Stimulated activated CD4-positive, alpha-beta T cell treated with anti-CD3 and anti-CD28 coated beads, Interleukin-1b, Interleukin-23, amount 100 ng/mL, for 1 hour (primary cell): ENCODE measurements at places on chromosomes 12 and 14.

DNA sequence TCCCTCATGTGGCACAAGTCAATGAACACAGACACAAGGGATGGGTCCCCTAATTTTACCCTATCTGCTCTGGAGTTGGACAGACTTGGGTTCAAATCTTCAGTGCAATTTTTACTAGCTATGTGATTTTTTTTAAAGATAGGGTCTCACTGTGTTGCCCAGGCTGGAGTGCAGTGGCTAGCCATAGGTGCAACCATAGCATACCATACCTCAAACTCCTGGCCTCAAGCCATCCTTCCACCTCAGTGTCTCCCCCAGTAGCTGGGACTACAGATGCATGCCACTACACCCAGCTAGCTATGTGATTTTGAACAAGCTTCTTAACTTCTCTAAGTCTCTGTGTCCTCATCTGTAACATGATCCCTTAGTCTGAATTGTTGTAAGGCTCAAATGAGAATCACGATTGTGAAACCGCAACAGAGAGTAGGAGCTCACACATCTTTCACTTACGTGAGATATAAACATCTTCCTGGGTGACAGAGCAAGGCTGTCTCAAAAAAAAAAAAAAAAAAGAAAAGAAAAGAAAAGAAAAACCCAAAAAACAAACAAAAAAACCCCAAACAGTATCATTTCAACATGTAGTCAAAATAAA, 4.7 kb downstream of the CALCOCO1 start:
- DNase-seq: no peak

DNA sequence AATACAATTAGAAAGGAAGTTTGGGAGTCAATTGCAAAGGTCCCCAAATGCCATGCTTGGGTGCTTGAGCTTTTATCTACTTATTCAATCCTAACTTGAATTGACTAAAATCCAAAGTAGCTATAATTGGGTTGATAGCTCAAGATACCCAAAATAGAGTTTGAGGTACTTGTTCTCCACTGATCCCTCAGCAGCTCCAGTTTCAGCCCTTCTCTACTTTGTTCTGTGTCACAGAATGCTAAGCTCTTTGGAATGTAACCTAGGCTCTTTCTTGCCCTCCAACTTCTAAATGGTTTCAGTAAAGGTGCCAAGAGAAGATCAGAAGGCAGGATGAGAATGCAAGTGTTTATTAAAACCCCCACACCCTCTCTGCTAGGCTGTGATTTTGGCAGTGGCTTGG, 251.4 kb upstream of the CLEC14A start:
- no peak for DNase-seq

- no peak for DNase-seq
Measured at GRCh38 chr14:102450206-102451063, 59.1 kb downstream of the ANKRD9 start.

DNA sequence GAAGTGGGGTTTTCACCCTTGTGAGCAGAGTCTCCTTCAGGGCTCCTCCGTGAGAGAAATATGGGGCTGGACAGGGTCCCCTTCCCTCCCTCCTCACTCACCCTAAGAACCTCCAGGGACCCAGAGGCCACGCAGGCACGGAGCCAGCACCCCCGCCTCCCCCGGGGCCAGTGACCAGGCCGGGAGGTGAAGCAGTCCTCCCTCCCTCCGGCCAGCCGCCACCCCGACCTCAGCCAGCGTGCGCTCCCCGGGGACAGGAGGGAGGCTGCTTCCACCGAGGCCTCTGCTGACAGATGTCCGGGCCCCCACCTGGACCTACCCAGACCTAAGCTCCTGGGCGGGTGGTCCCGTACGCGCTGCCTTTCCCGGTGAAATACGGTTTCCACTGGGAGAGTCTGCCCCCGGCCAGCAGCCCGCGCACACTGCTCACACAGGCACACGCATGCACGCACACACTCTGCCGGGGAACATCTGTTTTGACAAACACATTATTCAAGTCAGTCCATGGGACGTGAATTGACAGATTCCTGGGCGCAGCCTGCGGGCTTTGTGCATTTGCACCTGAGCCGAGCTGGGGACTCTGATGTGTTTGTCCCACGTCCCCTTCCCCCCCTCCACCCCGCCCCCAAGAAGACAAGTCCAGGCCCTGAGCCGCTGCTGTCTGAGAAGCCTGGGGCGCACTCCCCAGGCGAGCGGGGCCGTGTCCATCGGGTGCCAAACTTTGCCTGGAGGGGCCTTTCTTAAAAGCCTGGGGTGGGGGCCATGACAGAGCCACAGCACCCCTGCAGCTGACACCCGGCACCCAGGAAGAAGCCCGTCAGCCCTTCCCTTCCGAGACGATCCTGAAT, 725 bp downstream of the RIMBP2 start:
- DNase-seq: no peak

DNA sequence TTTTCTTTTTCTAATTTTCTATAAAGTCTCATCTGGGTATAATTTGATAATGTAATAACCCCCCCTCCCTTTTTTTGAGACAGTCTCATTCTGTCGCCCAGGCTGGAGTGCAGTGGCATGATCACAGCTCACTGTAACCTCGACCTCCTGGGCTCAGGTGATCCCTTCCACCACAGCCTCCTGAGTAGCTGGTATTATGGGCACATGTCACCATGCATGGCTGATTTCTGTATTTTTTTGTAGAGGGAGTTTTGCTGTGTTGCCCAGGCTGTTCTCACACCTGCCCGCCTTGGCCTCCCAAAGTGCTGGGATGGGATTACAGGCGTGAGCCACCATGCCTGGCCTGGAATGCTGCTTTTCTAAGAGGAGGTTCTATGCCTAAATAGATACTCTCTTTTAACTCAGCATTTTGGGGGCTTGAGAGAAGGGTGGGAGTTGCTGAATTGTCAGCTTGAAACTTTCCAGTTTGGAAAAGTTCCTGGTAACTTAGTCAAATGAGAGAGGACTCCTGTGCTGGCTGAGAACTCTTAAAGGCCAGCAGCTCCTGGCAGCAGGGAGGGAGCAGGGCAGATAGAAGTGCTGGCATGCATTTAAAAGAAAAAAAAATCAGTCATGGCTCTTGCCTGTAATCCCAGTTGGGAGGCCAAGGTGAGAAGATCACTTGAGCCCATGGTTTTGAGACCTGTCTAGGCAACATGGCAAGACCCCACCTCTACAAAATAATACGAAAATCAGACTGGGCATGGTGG, 13.0 kb downstream of the NUDT4 start:
- no peak for DNase-seq

- no peak for DNase-seq
Measured at GRCh38 chr14:68127166-68127565, 307.6 kb downstream of the RAD51B start.

- no peak for DNase-seq
Measured at GRCh38 chr14:24298892-24299254, 707 bp downstream of the DHRS1 start.

GRCh38 chr12:57454213-57454565, 918 bp upstream of the INHBE start:
- no peak for DNase-seq

DNA sequence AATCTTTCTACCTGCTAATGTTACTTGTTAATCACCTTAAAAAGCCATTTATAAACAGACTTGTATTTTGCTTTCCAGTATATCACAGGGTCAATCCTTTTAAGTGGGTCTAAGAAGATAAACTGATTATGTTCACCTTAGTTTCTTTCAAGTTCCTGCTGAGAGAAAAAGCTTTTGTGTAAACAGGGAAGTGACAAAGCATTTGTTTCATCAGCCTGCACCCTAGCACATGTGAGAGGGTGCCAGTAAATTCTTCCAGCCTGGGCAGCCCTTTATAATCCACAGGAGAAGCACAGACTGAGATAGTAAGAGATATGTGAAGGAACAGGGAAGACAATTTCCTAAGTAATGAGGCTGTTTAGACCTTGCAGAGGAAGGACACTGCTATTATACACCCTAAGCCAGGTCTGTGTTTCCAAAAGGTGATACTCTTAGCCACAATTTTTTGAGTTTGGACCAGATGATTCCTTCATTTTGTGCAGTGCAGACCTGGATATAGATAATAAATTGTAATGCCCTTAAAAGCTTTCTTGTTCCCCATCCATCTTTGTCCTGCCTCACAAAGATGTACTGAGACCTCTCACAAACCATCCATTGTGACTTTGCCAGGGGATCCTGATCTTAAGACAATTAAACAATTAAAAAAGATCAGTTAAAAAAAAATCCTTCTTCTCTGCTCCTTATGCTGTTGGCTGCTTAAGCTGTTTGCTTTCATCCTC, 150.7 kb downstream of the KTN1 start:
- no peak for DNase-seq

GRCh38 chr12:104604070-104604994, 147.6 kb downstream of the CHST11 start:
- DNase-seq: no peak

GRCh38 chr14:68970736-68971135, 8.4 kb downstream of the ACTN1 start:
- DNase-seq: no peak

DNA sequence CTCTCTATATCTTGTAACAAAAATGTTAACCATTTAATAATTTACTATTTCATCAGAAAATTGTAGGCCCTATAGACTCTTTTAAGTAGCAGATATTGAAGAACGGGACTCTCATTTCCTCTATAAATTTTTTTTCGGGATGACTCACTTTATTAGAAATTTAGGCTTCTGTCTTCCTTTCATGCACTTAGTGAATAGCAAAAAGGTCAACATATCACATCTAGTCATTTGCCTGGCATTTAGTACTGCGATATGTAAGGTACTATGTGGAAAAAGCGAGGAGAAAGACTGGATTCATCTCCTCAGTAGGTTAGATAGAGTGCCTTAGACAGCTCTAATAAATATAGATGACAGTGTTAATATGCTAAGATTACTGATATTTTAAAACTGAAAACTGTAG, 166.3 kb upstream of the PTPRQ start:
- no peak for DNase-seq

- DNase-seq: no peak
Measured at GRCh38 chr12:66103016-66103913, 27.3 kb downstream of the LLPH start.

GRCh38 chr12:107377596-107378385, 284.4 kb upstream of the CRY1 start:
- no peak for DNase-seq

DNA sequence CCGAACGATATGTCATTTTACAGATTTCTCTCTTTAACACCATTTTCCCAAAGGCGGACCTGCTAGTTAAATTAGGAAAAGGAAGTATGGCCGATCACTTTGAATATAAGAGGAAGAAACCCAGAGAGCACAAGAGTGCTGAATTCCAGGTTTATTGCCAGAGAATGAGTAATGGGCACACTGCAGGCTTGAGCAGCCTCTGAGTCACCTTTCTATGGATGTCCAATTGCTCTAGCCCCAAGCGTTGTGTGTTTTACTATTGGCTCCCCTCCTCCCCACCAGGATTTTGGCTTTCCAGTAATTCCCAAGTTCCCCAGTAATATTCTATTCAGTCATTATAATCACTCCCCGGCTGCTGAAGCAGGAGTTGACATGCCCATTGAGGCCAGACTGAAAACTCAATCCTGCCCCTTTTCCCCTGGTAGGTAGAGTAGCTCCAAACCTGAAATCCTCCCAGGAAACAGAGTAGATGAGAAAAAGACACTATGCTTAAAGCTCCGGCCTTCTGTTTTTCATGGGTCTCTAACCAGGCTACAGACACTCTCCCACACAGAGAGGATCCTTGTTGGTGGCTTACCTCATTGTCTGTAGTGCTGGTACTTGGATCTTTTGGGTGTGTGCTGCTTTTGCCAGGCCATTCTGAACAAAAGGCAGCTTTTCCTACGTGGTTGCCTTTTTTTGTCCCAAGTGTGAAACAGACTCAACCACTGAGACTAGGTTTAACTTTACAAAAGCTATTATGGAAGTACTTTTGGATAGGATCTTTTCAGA, 704.3 kb upstream of the FLRT2 start:
- no peak for DNase-seq

DNA sequence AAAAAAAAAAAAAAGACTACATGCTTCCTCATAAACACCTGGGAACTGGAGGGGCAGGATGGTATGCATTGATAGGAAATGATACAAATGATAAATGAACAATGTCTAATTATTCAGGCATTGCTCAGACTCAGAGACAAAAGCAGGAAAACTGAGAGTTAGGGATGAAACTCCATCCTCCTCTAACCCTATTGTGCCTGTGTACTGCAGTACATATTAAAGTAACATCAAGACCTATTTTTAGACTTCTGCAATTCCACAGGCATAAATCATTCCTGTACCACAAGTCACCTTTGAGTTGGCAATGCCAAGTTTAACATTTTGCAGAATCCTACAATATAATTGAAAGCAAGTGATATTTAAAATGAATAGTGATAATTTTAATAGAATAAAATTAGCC, 156.5 kb upstream of the USP15 start:
- no peak for DNase-seq

DNA sequence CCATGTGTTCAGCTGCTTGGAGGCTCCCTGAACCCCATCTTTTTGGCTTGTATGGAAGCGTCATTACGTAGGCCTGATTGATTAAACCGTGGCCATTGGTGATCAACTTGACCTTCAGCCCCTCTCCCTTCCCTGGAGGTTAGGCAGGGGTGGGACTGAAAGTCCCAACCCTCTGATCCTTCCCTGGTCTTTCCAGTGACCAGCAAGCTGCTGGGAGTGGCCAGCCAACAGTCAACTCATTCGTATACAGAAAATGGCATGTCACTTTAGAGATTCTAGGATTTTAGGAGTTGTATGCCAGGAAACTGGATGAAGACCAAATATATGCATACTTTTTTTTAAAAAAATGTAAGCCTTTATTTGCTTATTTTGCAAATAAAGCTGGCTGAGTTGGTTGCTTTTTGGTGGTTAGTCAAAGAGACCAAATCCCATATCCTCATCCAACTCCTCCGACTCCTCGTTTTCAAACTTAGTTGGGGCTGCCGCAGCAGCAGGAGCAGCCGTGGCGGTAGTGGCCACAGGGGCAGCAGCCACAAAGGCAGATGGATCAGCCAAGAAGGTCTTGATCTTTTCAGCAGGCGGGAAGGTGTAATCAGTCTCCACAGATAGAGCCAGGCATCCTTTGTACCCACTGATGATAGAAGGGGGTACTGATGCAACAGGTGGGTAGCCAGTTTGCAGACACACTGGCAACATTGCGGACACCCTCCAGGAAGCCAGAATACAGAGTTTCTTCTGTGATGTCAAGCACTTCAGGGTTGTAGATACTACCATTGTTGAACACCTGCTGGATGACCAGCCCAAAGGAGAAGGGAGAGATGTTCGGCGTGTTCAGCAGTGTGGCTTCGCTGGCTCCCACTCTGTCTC, 16.6 kb downstream of the NFKBIA start:
- DNase-seq: no peak
